ENCODE measurements at places on chromosomes 13 and 19.

DNA sequence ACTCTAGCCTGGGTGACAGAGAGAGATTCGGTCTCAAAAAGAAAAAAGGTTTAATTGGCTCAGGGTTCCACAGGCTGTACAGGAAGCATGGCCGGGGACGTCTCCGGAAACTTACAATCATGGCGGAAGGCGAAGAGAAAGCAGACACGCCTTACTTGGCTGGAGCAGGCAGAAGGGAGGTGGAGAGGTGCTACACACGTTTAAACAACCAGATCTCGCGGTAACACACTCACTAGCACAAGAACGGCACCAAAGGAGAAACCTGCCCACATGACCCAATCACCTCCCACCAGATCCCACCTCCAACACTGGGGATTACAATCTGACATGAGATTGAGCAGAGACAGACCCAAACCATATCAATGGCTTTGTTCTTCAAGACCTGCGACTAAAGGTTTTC is 12.8 kb downstream of the CASP14 start:
- no peak for DNase-seq

- no peak for DNase-seq
Measured at GRCh38 chr19:3771000-3771905, 775 bp downstream of the RAX2 start.

- no peak for DNase-seq
Measured at GRCh38 chr13:107450931-107451330, 764.4 kb downstream of the LIG4 start.

DNA sequence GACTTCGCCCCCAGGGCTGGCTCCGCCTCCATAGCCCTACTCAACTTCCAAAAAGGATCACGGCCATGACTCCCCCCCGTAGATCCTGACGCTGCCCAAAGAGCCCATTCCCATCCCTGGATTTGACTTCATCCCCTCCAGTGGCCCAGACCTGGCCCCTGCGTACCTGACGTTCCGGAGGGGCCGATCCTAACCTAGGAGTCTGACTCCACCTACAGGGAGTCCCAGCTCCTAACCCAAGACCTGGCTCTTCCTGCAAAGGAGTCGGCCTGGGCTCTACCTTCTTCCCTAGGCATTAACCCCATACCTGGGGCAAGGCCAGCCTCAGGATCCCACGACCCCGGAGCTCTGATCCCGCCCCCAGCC is 10.8 kb downstream of the STAP2 start:
- no peak for DNase-seq

All from stimulated activated CD4-positive, alpha-beta T cell treated with anti-CD3 and anti-CD28 coated beads, Interleukin-1b, Interleukin-23, amount 100 ng/mL, for 1 hour (primary cell).